ENCODE measurements at places on chromosomes 5 and 9. TPM values are rescaled to one million over a fixed set of nuclear protein-coding genes. Genes with fewer than 3 reads are reported as not detected.

The TMEM252 gene
- not detected for total RNA-seq

The FBLL1 gene
- total RNA-seq: not detected

The HK3 gene
- total RNA-seq: not detected

The ENC1 gene
- total RNA-seq: 0.48 TPM

The CDC26 gene
- 27.5 TPM for total RNA-seq

The KIF20A gene
- 76.3 TPM for total RNA-seq

The TYRP1 gene
- total RNA-seq: not detected

The TEX48 gene
- total RNA-seq: 0.75 TPM

The PCDHB8 gene
- total RNA-seq: not detected

The ZFP2 gene
- 0.37 TPM for total RNA-seq

The ECM2 gene
- not detected for total RNA-seq

The FGD3 gene
- total RNA-seq: 66.7 TPM

The PCDHGA1 gene
- not detected for total RNA-seq

The KIF4B gene
- total RNA-seq: 0.05 TPM

Measured in activated CD4-positive, alpha-beta T cell treated with anti-CD3 and anti-CD28 coated beads for 36 hours (primary cell).